ENCODE measurements at places on chromosomes 5 and 9.
A peak's percentile ranks its signal among the peaks of the same experiment; 100 is the strongest.

GRCh38 chr5:60852940-60853339, 8.9 kb upstream of the ELOVL7 start:
- no peak for DNase-seq

DNA sequence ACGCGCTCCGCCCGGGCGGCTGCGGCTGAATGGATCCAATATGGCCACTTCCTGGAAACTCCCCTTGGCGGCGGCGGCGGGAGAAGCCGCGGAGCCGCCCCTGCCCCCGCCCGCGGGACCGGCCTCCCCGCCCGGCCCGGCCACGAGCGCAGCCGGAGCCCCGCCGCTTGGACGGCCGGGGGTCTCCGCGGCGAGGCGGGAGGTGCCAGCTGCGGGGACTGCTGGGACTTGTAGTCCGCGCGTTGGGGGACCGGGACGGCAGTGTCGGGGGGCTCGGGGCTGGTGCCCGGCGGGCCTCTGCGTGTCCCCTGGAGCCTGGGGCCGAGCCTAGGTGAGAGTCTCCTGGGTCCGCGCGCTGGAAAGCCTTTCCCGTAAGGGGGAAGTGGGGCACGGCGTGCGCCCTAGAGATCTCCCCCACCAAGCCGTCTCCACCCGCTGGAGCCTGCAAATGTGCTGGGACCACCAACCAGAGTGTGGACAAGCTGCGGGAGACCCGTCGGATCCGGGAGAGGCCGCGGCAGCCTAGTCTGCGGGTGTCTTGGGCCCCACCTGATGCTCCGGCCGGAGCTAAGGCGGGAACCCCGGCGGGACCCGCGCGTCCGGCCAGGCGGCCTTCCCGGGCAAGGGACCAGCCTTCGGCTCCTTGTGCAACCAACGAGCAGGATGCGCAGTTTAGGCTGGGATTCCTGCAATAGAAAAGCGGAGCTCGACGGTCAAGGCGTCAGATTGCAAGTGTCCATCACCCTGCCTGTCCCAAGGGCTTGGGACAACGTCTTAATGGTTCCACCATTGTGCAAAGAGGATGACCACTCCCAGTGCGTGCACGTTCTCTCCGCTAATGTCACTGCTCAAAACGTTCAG, at the start of gene SEPTIN8:
Gene SEPTIN8 (minus strand): TSS at position 31 of the 861 bp plus-strand sequence. CDS start 102 bp downstream, outside the sequence.
- DNase-seq = peak; percentile 39

DNA sequence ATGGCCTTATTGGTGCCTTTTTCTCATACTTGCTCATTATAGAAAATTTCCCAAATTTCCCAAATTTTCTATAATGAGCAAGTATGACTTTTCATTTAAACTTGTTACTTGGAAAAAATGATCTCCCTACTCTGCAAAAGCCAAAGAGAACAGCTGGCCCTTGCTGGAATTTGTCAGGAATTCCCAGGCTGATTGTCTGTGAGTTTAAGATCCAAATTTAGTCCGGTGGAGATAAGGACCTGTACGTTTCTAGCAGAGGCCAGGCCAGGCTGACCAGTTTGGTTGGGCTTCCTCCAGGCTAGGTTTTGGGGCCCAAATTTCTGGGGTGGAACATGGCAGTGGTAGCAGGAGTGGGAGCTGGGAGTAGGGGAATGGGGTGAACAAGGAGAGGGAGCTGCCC, 51.9 kb downstream of the NEURL1B start:
- DNase-seq = no peak

DNA sequence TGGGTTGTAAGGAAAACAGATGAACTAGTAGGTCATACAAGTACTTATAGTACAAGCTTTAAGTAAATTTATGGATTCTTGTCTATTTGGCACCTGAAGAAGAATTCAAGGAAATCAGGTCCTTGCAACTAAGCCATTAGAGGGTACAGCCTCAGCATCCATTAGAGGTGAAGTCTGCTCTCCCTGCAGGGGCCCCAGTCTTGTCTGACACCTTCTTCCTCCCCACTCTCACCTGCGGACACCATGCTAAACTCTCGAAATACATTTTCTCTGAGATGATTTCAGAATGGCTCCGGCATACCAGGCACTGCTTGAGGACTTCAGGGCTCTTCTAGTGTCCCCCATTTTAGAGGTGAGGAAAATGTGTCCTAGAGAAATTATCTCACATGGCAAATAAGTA, 137.9 kb downstream of the GNAQ start:
- no peak for DNase-seq

- no peak for DNase-seq
Observed at GRCh38 chr9:4592886-4593285, 69.2 kb upstream of the PLPP6 start.

DNA sequence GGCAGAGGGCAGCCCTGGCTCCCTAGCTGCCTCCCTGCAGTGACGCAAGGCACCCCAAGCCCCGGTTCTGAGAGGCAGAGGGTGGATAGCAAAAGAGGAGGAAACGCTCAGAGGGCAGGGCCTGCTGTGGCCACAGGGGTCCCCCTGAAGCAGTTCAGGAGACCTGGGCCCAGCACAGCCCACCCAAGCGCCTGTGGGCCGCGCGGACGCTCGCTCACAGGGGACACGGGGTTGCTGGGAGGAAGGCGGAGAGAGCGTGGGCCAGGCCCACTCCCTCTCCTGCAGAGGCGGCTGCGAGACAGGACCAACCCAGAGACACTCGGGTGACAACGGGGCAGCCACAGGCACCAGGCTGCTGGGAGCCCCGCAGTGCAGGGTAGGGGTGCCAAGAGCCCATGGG, 7.9 kb upstream of the TMEM210 start:
- DNase-seq = no peak

- peak; percentile 53 for DNase-seq
Observed at GRCh38 chr5:68369457-68370125, 154.0 kb downstream of the PIK3R1 start.

DNA sequence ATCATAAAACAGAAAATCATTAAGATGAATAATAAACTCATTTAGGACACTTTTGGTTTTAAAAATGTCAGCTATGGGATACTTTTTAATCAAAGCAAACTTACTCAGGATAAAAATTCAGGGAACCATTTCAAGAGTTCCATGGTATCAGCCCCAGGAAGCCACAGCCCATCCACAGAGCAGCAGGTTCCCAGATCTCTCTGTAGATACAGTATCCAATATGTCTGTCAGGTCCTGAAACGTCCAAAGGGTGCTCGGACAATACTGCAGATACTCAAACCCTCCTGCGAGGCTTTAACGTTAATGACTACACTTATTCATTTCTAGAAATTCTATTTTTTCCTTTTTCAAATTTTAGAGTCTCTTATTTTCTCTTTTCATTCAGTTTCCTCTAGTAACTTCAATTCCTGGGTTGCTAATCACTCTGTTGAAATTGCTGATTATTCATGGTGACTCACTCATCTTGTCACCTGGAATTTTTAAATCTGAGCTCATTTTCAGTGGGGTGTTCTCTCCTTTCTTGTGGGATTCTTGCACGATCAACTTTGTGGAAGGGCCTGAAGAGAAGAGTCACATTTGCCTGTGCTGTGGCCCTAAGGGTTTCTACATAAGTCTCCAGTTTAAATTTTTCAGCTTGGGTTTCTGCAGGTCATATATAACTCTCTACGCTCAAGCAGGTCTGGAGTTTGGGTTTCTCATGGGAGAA, 435.8 kb downstream of the CTNND2 start:
- no peak for DNase-seq

DNA sequence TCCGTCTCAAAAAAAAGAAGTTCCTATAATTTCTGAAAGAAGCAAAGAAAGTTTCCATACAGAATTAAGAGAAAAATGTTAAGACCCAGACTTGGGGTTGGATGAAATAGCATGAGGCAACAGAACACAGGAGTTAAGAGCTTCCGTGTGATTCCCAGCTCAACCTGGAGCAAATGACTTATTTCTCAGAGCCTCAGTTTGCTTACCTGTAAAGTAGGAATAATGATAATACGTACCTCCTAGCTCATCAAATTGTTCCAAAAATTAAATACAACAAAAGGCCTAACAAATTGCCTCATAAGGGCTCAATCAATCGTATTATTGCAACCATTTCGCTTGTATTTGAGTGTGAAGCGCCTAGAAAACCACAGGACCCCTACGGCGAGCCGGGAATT, 600 bp upstream of the GPR107 start:
- no peak for DNase-seq

DNA sequence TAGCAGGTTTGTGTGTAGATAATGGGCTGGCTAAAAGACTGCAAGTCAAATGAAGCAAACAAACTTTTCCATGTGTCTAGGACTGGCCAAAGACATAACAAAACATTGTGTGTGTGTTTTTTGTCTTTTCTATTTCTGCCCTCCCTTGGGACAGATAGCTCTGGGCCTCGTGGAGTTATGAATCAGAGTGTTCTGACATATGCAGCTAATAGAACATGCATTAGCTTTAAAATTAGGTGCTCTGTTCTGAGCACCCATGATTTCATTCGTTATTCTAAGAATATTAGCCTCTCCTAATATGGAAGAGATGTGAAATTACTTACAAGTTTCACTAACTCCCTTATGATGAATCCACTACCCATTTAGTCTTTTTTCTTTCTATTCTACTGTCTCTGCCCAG, 367.3 kb upstream of the PAPPA start:
- DNase-seq = no peak
